NB4 (cell line): ENCODE measurements at places on chromosomes 6 and 20.

DNA sequence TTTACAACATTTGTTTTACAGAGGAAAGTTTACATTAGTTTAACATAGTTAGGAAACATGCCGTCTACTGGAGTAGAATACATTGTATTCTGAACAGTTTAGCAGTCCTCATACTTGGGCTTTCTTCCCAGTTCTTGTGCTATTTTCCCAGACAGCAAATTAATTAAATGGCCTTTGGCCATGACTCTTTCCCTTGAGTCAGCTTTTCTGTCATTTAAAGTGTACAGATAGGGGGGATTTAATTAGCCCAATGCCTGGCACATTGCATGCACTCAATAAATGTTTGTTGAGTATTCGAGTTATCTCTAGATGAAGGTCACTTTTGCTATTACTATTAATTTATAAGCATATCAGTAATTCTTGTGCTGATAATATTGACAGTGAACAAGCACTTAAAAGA, 1.6 kb downstream of the TMEM244 start:
- DNase-seq, result no peak

- DNase-seq, result no peak
Measured at GRCh38 chr6:155157101-155157500, 106.7 kb upstream of the CLDN20 start.

- DNase-seq, result no peak
Measured at GRCh38 chr6:70685494-70686180, 18.0 kb downstream of the SMAP1 start.

- peak; percentile 45 for DNase-seq
Measured at GRCh38 chr6:72783035-72783434, 161.2 kb downstream of the KCNQ5 start.

DNA sequence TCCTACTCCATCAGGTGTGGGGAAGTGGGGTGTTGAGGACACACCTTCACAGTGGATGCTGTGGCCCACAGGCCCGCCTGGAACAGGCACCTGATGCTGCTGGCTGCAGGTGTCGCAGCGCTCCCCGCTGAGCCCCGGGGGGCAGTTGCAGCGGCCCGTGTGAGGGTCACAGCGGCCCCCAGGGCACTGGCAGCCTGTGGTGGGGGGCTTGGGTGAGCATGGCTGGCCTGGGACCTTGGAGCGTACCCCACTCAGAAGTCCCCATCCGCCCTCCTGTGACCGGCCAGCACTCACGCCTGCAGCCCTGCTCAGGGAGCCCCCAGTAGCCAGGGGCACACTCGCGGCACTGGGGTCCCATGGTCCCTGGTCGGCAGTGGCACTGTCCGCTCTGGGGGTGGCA, 19.2 kb downstream of the ADRM1 start:
- no peak for DNase-seq

DNA sequence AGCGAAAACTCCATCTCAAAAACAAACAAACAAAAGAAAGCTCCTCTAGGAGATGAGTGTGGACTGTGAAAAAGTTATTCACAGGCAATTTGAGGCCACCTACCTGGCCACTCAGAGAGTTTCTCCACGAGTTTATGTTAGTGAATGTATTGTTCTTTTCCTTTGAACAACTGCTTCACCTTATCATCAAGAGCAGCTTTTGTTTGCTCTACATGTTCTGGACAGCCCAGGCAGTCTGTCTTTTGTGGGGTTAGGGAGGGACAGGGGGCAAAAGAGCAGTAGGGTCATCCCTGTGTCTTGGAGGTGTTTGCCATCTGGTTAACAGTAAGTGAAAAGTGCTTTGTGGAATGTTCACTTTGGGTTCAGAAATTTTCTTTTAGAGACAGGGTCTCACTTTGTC, 8.0 kb downstream of the CASS4 start:
- no peak for DNase-seq

DNA sequence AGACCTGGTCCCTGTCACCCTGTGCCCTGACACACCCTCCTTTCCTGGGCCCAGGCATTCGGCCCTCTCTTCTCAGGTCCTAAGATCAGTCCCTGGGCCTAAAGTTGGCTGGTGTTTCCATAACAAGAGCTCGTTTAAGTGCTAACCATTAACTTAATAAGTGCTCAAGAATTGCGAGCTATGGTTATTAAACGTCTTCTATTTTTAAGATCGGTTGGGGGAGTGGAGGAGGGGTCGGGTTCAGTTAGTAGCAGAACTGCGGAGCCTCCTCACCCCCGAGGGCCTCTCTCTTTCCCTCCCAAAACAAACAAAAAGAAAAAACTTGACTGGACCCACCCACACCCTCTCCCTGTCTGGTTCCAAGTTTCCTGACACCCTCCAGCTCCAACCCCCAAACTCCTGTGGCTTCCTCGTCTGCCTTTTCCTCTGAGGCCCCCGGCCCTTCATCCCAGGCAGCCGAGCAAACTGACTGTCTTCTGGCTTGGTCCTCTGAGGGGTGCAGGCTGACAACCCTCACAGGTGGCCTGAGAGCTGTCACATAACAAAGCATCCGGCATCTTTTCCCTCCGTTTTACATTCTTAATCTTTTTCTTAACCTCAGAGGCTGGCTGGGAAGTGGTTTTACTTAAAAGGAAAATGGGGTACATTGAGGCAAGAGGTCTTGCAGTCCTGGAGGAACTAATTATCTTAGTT, 2.0 kb downstream of the STK35 start:
- DNase-seq, result no peak

- DNase-seq, result no peak
Measured at GRCh38 chr6:160477901-160478300, 129.7 kb downstream of the SLC22A3 start.

- no peak for DNase-seq
Measured at GRCh38 chr6:153121311-153121710, 9.8 kb downstream of the RGS17 start.

DNA sequence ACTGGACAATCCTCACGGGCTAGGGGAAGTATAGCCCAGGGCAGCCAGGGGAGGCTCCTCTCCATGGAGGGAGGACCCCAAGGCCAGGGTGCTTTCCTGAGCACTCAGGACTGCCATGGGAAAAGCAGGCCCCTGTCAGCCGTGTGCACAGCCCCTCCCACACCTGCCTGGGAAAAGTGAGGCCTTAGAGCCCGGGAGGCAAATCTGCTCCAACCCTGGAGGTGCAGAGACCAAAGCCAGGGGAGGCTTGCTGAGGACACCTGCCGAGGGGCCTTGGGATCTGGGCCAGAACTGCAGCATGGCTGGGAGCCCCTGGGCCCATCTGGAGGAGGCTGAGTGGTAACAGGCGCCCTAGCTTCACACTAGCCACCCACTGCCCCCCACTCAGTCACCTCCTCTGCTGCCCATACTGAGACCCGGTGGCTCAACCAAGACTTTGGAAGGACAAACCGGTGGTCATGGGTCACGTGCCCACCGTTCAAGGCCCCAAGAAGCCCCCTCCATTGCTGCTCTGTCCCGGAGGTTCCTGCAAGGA, 55.2 kb downstream of the YTHDF1 start:
- no peak for DNase-seq

DNA sequence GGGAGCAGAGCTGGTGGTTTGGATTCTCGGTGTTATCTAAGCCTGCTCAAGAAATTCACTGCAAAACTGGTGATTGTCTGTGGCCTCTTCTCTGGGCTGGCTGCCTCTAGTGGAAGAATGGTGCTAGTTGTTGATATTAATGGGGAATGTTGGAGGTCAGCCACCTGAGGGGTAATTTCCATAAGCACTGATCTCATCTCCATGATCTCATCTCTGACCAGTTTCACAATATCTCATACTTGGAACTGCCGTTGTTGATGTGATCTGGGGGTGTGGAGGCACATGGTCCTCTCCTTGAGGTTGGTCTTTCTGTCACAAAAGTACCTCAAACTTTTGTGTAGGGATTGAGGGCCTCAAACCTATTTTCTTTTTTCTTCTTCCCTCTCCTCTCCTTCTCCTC, 102.6 kb downstream of the CD109 start:
- peak; percentile 18 for DNase-seq

- DNase-seq, result peak; percentile 92
Measured at GRCh38 chr6:42045538-42046460, 4.5 kb upstream of the TAF8 start.

DNA sequence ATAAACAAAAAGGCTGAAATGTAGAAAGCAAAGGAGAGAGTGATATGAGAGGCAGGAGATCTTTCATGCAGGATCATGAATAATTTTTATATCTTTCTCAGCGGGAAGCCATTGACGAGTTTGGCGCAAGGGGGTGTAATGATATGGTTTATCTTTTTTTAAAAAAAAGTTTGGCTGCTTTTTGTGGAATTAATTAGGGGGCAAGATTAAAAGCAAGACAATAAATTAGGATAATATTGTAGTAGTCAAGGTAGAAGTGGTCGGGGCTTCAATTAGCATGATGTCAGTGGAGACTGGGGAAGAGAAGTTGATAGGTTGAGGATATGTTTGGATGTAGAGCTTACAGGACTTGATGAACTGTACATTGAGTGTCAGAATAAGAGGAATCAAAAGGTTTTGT, 4.0 kb downstream of the SENP6 start:
- no peak for DNase-seq

DNA sequence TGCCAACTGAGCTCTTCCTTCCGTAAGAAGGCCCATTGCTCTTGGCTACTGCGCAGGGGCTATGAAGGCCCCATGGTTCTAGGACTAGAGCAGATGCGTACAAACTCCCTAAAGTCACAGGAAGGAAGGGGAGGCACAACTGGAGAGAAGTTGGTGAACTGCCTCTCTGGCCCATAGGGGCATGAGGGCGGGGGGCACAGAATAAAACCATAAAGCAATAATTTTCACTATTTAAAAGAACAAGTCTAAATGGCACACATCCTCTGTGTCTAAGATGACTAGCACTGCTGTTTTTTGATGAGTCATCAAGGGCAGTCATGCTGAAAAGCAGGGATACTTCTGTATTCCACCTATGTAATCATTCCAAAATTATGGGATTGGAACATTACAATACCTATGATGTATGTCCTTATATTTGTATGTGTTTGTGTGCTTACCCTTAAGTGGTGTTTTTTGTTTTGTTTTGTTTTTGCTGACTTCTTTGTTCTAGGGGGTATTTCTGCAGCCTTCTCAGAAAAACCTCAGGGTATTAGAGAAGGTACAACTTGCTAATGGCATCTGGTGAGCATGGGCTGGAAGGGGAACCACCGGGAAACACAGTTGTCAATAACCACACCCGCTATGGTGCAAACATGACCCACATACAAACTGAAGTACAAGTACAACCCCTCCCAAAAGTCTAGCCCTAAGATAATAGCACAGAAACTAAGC, 36.9 kb downstream of the B4GALT5 start:
- DNase-seq, result peak; percentile 81

DNA sequence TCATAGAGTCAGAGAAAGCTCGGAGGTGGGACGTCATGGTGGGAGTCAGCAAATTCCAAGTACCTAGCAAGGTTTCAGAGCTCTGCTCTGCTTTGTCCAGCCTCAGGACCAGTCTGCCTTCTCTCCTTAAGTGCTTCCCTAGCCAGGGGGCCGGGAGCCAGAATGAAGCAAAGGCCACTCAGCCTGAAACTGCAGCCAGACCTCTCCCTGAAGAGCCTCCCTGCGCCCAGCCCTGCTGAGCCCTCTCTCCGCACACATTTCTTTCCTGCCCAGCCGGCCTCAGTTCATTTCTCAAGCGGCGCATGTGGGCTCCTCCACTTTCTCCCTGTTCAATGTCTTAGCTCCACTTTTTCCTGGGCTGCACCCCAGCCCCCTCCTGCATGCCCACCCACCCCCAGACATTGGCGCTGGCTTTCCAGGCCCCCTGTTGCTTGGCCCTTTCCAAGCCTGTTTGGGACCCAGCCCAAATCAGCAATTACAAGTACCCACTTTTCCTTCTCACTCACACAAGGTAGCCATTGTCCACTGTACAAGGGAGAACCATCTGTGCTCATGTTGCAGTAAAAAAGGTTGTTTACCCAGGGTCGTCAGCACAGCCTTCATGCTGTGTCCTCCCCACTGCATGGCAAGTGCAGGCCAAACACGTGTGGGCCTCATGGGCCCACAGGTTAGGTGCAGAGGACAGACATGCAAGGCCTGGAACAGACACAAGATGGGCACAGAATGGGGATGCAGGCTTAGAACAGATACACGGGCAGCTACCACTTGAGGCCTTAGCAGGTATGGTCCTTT, 147.1 kb downstream of the MRPL14 start:
- DNase-seq, result no peak

DNA sequence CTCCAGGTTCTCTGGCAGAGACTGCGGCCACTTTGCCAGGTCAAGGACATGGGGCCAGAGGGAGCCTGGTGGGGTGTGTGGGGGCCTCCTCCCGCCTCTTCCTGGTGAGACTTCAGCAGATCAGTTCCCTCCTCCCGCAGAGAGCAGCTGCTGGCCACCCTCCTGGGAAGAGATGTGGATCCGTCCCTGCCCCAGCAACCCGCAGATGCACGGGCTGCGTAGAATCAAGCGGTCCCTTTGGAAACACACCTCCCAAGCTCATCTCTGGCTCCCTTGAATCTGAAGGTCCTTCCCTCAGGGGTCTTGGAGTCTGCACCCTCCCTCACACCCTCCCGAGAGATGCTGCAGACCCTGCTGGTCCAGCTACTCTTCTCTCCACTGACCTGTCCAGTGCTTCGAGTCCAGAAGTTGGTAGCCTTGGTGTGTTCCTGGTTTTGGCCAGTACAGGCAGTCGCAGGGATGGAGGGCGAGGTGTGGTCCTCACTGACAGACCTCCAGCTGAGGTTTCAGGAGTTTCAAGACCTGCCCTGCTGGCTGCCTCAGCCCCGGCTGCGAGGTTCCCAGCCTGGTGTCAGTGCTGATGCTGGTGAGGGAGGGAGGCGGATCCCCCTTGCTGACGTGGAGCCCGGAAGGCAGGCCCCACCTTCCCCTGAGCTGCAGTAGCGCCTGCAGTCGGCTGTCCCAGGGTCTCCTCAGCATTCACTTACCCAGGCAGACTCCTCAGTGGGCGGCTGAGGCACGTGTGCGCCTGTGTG, at the start of gene NPBWR2:
Gene NPBWR2, minus strand, starts transcription at position 585 of the 755 bp plus-strand sequence. CDS start 734 bp downstream, outside the sequence.
- peak; percentile 72 for DNase-seq

DNA sequence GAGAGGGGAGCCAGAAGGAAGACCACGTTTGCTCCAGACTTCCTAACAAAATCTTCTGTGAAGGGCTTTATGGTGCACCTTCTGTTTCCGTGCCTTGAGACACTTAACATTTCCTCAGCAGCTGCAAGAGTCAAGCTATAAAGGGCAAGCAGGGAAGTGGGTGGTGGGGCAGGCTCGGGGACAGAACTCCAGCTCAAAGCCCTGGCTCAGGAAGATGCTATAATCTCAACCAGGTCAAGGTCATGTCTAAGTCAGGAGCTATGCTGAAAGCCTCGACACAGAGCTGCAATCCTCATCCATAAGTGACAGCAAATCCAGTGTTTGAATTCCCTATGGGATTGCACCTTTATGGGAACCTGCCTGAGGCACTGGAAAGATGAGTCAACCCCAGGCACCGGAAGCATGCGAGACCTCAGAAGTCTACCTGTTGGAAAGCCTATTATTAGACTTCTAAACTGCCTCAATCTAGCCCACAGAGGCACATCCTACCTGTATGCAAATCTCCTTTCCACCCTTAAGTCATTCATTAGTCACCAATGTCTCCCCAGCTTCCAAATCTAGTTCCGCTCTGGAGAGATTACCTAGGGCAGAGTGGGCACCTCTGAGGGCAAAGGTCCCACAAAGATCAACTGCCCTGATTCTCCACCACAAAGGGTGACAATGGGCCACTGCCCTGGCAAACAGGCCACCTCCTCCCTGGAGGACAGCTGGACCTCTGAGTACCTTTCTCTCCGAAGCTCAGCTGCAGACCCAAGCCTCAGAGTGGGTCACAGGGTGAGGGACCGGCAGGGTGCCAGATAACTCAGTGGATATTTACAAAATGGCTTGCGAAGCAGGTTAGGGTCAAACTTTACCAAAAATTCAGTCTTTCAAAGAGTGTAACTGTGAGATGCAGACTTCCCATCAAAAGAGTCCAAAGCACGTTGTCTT, 287.0 kb downstream of the CDC5L start:
- no peak for DNase-seq
